ENCODE measurements at places on chromosomes 1 and 21. TPM values are rescaled to one million over a fixed set of nuclear protein-coding genes. Genes with fewer than 3 reads are reported as not detected.

DNA sequence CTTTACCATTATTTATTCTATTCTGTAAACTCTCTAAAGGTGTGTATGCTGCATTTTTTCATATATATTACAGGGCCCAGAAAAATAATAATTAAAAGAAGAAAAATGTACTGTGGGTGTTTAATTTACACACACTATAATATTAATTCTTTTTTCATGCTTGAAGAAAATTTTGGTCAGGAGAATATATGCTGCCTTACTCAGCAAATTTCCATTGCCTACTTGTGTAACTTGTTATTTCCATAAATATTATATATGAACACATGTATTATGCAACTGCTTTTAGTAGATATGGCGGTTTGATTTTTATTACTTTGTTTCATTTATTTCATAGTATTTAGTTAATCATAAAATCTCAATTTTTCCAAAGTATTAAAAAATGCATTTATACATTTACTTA lies 46.4 kb upstream of the SERPINC1 start:
- H3K27ac ChIP-seq, result no peak overlapping the region
- H3K36me3 ChIP-seq, result peaks cover 28% of the 10 kb centered on the region
- no peaks in the 10 kb centered on the region for H3K27me3 ChIP-seq
- H3K4me3 ChIP-seq, result no peak overlapping the region
- H3K4me1 ChIP-seq, result no peaks in the 10 kb centered on the region
- no peak for DNase-seq

DNA sequence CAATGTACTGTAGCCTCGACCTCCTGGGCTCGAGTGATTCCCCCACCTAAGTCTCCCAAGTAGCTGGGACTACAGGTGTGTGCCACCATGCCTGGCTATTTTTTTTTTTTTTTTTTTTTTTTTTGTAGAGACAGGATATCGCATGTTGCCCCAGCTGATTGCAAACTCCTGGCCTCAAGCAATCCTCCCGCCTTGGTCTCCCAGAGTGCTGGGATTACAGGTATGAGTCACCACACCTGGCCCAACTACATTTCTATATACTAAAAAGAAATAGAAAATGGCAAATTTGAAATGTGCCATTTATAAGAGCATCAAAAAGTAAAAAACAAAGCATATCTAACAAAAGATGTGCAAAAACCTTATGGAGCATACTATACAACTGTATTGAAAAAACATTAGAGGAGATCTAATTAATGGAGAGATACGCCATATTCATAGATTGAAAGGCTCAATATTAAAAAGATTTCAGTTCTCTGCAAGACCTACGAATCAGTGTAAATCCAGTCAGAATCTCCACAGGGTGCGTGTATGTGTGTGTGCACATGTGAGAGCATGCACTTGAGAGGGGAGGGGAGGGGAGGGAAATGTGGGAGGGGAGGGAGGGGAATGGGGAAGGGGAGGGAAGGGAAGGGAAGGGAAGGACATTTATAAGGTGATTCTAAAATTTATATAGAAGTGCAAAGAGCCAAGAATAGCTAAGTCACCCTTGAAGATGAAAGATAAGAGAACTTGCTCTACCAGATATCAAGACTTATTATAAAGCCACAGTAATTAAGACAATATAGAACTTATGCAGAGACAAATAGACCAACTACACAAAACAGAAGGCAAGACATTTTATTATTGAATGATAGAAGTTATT lies 15.5 kb upstream of the PADI4 start:
- H3K4me3 ChIP-seq, result no peak overlapping the region
- H3K27me3 ChIP-seq, result no peaks in the 10 kb centered on the region
- H3K4me1 ChIP-seq, result peaks cover 54% of the 10 kb centered on the region
- H3K27ac ChIP-seq, result peak overlapping the region; percentile 73

GRCh38 chr1:67347688-67348472 lies 40.2 kb downstream of the IL12RB2 start:
- no peaks in the 10 kb centered on the region for H3K4me1 ChIP-seq
- H3K36me3 ChIP-seq, result no peaks in the 10 kb centered on the region
- H3K4me3 ChIP-seq, result no peak overlapping the region
- peak; percentile 55 for DNase-seq
- no peak overlapping the region for H3K27ac ChIP-seq
- no peaks in the 10 kb centered on the region for H3K27me3 ChIP-seq

GRCh38 chr1:32619701-32620485 lies 30.5 kb downstream of the ZBTB8OS start:
- DNase-seq, result no peak
- H3K36me3 ChIP-seq, result no peaks in the 10 kb centered on the region
- H3K4me3 ChIP-seq, result no peak overlapping the region
- H3K27me3 ChIP-seq, result no peaks in the 10 kb centered on the region
- H3K4me1 ChIP-seq, result no peaks in the 10 kb centered on the region
- H3K27ac ChIP-seq, result no peak overlapping the region

- DNase-seq, result no peak
- no peak overlapping the region for H3K27ac ChIP-seq
- H3K4me1 ChIP-seq, result no peaks in the 10 kb centered on the region
- no peak overlapping the region for H3K4me3 ChIP-seq
- no peaks in the 10 kb centered on the region for H3K36me3 ChIP-seq
- no peaks in the 10 kb centered on the region for H3K27me3 ChIP-seq
Observed at GRCh38 chr1:97091679-97092078, 370.1 kb downstream of the PTBP2 start.

- no peak overlapping the region for H3K4me3 ChIP-seq
- no peak for DNase-seq
Observed at GRCh38 chr1:30376054-30376697, 347.2 kb downstream of the MATN1 start.

DNA sequence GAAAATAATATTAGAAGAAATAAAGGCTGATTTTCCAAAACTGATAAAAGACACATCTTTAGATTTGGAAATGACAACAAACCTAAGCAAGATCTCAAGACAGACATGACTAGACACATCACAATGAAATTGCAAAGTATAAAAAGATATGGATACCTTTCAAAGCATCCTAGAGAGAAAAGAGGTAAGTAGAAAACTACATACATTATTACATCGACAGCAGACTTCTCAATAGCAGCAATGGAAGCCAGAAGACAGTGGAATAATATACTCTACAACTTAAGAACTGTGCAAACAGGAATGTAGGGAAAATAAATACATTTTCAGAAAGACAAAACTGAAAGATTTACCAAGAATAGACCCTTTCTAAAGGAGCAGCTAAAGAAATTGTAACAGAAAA lies 50.2 kb downstream of the DENND1B start:
- no peak overlapping the region for H3K27ac ChIP-seq
- no peaks in the 10 kb centered on the region for H3K4me1 ChIP-seq
- 0 out of 2 replicates have a peak, but pooled peaks cover 10% of the 10 kb centered on the region for H3K36me3 ChIP-seq
- H3K27me3 ChIP-seq, result no peaks in the 10 kb centered on the region
- no peak overlapping the region for H3K4me3 ChIP-seq
- no peak for DNase-seq

GRCh38 chr1:23562137-23562876 lies 3.0 kb upstream of the ID3 start:
- H3K36me3 ChIP-seq, result no peaks in the 10 kb centered on the region
- no peaks in the 10 kb centered on the region for H3K27me3 ChIP-seq
- DNase-seq, result peak; percentile 76
- peak overlapping the region; percentile 11 for H3K4me3 ChIP-seq
- no peak overlapping the region for H3K27ac ChIP-seq

DNA sequence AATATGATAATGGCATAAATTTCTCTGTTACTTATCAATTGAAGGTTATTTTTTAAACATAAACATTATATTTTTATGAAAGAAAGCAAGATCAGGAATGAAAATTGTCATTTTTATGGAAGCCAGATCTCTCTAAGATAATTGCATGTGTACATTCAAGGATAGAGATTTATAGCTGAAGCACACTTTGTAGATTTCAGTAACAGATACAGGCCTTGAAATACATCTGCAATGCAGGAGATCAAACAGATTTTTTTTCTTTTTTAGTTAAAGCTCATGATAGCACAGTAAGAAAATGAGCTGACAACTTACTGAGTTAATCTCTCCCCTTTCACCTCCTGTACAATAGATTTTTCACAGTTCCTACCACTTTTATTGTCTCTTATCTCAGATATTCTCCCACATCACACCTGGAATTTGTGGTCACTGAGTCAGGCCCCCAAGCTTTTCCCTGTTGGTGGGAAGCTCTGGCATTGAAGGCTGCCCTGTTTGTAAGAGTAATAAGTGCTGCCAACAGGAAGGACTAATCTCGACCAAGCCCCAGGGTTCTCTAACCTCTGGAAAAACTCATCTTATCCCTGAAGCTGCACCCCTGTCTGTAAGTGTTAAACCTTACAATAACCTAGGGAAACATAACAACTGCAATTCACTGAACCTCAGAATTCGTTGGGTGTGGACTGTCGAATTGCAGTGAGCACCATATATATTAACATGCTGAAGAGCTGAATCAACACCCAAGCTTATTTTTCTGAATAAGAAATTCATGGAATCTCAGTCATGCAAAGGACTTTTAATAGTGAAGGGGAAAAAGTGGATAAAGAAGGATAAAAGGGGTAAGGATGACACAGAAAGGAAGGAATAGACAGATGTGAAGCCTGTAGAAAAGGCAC lies 599.0 kb downstream of the LMO4 start:
- H3K27ac ChIP-seq, result no peak overlapping the region
- no peak overlapping the region for H3K4me3 ChIP-seq
- H3K4me1 ChIP-seq, result peaks cover 13% of the 10 kb centered on the region

The ADCY10 gene
- total RNA-seq, result 0.28 TPM

The ASTN1 gene
- total RNA-seq, result not detected
